ENCODE measurements at places on chromosomes 4 and X. TPM values are rescaled to one million over a fixed set of nuclear protein-coding genes. Genes with fewer than 3 reads are reported as not detected.

DNA sequence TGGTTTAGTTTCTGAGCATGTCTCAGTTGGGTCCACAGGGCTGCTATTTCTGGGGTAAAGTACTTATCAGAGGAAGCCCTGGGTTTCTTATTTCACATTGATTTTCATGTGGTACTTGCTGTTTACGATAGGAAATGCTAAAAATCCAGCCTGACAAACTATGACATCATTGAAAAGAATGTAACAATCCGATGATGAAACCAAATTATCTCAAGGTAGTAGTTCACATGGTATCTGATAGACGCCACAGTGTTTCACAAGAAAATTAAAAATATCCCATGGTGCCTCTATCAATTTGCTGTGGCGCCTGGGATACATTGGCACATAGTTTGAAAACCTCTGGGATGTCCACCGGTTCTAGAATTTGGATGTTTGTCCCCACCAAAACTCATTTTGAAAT, 418.9 kb upstream of the RPS6KA3 start:
- DNase-seq: no peak

DNA sequence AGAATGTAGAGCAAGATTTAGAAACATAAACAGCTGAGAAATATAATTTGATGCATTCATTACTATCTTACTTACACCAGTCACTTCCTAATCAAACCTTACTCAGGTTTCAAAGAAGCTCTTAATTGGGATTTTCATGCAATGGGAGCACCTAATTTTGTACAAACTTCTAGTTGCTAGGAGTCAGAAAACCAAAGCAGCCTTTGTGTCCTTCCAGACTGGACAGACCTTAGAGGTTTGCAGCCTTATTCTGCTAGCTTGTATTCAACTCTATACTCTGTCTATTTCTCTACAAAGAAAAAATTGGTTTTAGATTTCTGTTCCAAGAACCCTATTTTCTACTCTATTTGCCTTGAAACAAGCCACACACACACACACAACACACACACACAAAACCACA, 19.4 kb downstream of the GABRA2 start:
- no peak for DNase-seq

- DNase-seq: no peak
Observed at GRCh38 chrX:29580560-29580959, 634.8 kb upstream of the MAGEB2 start.

The TSPAN6 gene
- 115 TPM for total RNA-seq

GRCh38 chr4:159010100-159010499, 92.8 kb upstream of the RAPGEF2 start:
- no peak for DNase-seq

GRCh38 chr4:177032341-177032740, 239.6 kb upstream of the VEGFC start:
- no peak for DNase-seq

- DNase-seq: no peak
Observed at GRCh38 chr4:114187592-114187991, 208.1 kb upstream of the ARSJ start.

DNA sequence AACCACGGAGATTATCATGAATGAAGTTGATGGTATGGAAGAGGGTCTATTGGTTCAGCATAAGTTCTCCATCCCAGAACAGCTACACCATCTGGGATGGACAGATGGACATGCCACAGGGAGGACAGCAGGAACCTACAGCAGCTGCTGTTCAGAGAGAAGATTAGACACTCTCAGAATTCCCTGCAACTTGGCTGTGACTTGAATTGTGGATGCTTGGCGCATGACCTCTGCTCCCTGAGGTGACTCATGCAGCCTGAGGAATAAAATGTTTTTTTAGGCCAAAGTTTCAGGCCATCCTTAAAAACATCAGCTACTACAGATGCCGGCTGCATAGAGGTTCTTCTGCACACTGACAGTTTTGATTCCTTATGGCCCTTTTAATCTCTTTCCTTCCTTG, 97.3 kb downstream of the RS1 start:
- DNase-seq: no peak

The CTAG1A gene
- total RNA-seq: not detected

The PDE6B gene
- total RNA-seq: 15.1 TPM

- DNase-seq: no peak
Observed at GRCh38 chr4:2961811-2962441, 1.3 kb downstream of the NOP14 start.

Data from ureter (tissue), 1 donor.